ENCODE measurements at places on chromosomes 5 and 9.
A peak's percentile ranks its signal among the peaks of the same experiment; 100 is the strongest.

DNA sequence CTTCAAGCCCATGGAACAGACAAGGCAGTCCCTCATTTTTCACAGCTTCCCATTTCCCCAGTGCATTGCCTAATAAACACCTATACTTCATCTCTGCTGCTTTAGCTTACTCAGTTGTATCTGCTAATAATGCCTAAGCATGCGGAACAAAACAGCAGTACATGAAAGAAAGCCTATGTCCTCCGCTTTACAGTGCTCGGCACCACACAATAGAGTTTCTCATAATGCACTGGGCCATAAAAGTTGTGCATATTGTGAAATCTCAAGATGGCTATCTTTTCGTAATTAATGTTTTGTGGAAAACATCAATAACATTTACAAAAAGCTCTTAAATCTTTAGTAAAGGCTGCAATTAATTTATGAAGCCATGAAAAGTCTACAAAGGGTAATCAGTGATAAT lies 69.3 kb downstream of the DENND1A start:
- no peak for DNase-seq

GRCh38 chr9:92986176-92987119 lies 39.1 kb downstream of the FGD3 start:
- DNase-seq: no peak

GRCh38 chr9:94005272-94005901 lies 50.2 kb upstream of the BARX1 start:
- no peak for DNase-seq

DNA sequence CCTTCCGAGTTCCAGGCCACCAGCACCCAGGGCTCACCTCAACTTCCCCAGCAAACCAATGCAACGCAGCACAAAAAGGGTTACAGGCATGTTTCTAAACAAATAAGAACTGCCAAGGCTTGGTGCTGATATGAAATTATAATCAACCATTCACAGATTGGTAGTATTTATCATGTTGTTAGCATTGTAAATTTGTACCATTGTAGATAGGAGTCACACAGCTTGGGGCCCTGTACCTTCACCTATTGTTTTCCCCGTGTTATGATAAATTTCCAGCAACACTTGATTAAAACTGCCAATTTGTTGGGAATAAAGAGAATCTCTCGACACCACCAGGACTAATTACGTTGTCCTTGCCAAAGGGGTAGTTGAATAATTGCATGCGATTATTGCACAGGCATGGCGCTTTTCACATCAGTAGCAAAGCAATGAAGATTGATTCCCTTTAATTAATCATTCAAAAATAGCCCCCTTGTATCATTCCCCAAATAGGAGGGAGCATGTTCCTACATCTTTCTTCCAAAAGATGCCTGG lies 454.1 kb downstream of the ZNF608 start:
- DNase-seq: no peak

DNA sequence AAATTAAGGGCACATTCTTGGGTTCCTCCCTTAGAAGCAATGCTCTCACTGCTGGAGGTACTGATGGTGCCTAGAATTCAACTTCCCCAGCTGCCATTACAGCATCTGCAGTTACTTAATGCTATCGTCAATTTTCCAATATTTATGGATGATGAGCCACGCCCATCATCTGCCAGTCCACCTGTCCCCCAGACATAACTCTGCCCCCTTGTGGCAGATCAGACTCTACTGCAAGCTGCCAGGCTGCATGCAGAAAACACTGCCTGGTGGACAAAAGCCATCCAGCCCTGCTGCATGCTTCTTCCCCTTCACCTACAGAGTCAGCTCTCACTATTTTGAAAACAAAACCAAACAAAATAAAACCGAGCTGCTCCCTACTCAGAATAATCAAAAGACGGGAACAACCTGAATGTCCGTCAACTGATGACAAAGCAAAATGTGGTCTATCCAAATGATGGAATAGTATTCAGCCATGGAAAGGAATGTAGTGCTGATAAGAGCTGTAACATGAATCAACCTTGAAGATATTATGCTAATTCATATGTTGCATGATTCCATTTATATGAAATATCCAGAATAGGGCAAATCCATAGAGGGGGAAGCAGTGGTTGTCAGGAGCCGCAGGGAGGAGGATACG lies 66.4 kb downstream of the RETREG1 start:
- DNase-seq: peak; percentile 35

GRCh38 chr5:157590478-157590877 lies 14.9 kb upstream of the ADAM19 start:
- DNase-seq: no peak

GRCh38 chr5:76451031-76451701 lies 48.1 kb downstream of the IQGAP2 start:
- no peak for DNase-seq
